ENCODE measurements at places on chromosomes 6 and 20. TPM values are rescaled to one million over a fixed set of nuclear protein-coding genes. Genes with fewer than 3 reads are reported as not detected.

DNA sequence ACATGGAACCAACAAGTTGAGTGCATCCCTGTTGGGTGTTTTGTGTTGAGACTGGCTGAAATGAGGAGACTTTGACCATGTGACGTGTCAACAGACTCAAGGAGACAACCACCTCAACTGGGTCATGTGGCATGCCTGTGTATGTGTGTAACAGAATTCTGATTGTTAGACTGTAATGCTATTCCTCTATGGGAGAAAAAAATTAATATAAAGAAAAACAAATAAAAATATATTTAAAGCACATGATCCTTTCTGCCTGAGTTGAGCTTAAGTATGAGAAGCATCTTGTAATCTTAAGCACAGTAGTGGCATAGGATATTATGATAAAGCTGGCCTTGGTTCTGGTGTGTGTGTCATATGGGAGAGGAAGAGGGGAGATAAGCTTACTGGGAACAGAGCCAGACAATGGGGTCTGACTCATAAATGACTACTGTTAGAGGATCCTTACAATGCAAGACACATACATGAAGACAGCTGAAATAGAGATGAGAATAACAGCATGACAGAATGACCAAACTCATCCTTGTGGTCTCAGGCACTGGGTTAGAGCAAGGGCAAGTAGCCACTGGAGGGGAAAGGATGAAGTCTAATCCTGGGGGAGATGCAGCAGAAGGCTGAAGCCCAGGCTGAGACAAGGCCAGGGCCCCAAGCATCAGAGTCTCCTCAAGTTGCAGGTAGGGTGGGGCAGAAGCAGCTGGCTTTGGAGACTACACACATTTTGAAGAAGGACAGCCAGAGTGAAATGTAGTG is 9.2 kb downstream of the TP53INP2 start:
- no peak for DNase-seq

DNA sequence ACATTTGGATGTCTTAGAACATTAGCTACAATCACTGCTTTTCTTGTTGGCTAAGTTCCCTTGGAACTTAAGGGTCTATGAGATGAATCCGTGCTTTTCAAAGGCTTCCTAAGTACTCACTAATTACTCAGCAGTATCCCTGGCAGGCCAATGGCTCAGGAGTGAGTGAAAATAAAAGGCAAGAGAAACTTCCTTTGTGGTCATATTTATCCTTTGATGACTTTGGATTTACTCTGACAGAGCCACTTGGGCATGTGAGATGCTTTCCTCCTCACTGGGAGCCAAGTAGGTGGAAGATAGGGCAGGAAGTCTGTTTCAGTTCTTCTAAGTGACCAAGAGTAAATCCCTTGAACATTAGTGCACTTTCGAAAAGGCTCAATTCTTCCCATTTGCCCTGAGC is 224.3 kb upstream of the FOXA2 start:
- DNase-seq = no peak

DNA sequence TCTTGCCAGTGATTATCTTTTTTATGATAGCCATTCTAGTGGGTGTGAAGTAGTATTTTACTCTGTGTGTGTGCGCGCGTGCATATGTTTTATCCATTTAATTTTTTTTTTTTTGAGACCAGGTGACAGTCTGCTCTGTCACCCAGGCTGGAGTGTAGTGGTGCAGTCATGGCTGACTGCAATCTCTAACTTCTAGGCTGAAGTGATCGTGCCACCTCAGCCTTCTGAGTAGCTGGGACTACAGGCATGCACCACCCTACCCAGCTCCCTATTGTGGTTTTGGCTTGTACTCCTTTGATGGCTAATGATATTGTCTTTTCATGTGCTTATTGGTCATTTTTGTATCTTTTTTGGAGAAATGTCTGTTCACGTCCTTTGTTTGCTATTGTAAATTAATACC is 33.3 kb downstream of the ITCH start:
- no peak for DNase-seq

DNA sequence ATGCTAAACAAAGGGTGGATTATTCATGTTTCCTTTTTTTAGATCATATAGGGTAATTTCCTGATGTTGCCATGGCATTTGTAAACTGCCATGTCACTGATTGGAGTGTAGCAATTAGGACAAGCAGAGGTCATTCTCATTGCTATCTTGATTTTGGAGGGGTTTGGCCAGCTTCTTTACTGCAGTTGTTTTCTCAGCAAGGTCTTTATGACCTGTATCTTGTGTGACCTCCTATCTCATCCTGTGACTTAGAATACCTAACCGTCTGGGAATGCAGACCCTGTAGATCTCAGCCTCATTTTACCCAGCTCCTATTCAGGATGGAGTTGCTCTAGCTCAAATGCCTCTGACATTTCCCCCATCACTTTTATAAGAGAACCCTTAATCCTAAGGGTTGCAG is 53.6 kb downstream of the CDS2 start:
- DNase-seq = no peak

- DNase-seq = no peak
These were observed 12.5 kb downstream of the ALDH8A1 start for GRCh38 chr6:134937426-134937825.

- DNase-seq = no peak
These were observed 559 bp downstream of the APMAP start for GRCh38 chr20:24991897-24992486.

CLPSL1 gene
- not detected for total RNA-seq

BTNL2 gene
- total RNA-seq = not detected

KIF6 gene
- total RNA-seq = 0.16 TPM

GHRH gene
- not detected for total RNA-seq
